Activated B cell treated with CpG ODN at 0.5 μM for 24 hours (primary cell): ENCODE measurements at places on chromosomes 4 and X. TPM values are rescaled to one million over a fixed set of nuclear protein-coding genes. Genes with fewer than 3 reads are reported as not detected.

Gene RNF150
- total RNA-seq = not detected in 2 replicates

DNA sequence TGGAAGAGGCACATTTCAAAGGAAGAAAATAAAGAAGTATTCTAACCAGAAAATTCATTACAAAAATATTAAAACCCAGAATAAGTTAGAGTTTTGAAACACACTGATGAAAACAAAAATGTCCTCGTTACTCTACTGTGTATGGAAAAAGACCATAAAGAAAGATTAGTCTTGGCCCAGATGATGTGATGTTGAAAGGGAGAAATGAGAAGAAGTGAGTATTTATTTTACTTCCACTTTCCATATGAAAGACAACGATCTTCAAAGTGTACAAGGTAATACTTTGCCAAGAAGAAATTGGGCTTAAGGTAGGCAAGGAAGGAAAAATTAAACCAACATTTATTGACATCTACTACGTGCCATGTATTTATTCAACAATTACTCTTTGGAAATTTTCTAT lies 48.6 kb upstream of the EMCN start:
- DNase-seq = no peak

DNA sequence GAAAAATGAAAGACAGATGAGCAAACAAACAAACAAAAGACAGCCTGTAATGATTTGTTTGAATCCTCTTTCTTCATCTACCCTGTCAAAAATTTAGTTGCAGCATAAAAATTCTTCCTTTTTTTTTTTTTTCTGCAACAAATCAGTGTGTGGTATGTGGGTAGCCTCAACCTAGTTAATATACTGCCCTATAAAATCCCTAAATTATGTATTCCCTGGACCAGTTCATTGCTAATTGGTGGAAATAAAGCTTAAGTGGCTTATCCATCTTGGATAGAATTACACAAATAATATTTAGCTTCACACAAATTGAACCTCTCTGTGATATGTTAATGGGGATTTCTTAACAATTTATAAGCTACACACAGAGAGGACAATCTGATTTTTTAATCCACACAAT lies 208.4 kb downstream of the NDST4 start:
- no peak for DNase-seq

DNA sequence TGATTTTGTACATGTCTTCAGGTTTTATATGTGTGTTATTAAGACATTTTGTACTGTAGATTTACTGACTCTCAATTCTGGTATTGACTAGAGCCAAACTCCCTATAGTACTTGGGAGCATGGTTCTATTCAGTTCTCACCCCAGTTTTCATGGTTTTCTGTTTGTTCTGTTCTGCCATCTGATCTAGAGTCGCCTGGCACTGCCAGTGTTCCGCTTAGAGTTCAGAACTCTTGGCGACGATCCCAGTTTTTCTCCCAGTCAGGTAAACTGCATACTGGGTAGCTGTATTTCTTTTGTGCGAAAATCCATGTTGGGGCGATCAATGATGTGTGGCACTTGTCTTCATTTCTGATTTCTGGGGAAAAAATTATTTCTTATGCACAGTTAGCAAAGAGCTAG lies 78.0 kb downstream of the PHOX2B start:
- no peak for DNase-seq

DNA sequence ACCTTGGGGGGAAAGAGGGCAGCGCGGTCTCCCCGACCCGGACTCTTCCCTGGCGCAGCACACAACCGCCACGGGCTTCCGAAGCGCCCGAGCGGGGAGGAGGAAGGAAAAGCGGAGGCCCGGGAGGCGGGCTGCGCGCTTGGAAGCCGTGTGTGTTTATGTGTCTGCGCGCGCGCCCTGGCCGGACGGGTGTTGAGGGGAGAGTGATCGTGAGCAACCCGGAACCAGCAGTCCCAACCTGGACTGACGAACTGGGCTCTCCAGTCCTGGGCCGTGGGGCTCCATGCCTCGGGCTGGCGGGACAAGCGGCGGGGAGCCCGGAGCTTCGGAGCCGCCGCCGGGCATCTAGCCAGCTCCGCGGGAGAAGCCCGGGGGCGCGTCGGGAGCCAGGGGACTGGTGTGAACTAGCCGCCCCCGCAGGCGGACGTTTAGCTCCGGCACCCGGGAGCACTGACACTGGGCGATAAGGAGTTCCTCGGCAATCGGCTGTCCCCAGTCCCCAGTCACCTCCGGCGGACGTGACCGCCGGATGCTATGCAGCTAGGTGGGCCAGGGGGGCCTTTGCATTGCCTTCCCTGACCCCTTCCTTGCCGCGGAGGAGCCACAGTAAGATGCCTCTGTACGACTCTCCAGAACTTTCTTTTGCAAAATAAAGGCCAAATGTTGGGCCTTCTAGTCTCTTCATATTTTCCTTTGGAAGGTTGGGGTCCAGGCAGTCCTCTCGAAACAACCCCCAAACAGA lies 74.8 kb upstream of the BCOR start:
- peak; percentile 26 for DNase-seq

Gene MAGEA6
- not detected in 2 replicates for total RNA-seq

Gene TXK
- total RNA-seq = 0.98 and 1.7 TPM in 2 replicates

DNA sequence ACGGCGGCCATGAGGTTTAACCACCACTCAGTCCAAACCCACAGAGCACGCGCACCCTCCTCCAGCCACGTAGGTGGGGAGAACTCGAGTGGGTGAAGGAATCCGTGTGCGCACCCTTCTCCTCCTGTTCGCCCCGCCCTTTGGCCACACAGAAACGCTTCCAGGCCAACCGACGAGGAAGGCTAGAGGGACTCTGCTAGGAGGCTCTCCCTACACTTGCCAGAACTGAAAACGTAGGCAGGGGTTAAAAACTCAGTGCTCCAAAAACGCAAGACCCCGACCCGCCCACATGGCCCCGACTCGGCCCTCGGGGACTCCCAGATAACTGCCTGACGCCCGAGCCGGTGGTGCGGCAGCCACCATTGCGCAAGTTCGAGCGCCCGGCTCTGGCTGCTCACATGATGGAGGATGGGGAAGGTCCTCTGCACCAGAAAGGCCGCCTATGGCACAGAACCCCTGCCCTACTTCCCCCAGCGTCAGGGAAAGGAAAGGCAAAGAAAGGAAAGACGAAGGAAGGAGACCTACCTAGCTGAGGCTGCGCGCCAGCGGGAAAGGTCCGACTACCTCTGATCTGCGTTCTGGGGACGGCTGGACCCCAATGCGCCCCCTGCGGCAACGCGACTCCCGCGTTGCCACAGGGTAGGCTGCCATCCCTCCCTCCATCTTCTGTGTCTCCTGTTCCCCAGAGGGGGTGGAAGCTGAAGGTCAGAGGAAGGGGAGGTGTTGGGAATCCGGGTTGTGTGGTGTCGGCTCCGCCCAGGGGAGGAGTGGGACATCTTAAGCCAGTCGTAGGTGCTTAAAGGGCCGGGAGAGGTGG lies 201.9 kb upstream of the AGTR2 start:
- no peak for DNase-seq

GRCh38 chrX:6386837-6387236 lies 148.1 kb downstream of the VCX3A start:
- DNase-seq = no peak

- DNase-seq = no peak
These were observed 4.3 kb downstream of the CHIC2 start for GRCh38 chr4:54060116-54060515.

DNA sequence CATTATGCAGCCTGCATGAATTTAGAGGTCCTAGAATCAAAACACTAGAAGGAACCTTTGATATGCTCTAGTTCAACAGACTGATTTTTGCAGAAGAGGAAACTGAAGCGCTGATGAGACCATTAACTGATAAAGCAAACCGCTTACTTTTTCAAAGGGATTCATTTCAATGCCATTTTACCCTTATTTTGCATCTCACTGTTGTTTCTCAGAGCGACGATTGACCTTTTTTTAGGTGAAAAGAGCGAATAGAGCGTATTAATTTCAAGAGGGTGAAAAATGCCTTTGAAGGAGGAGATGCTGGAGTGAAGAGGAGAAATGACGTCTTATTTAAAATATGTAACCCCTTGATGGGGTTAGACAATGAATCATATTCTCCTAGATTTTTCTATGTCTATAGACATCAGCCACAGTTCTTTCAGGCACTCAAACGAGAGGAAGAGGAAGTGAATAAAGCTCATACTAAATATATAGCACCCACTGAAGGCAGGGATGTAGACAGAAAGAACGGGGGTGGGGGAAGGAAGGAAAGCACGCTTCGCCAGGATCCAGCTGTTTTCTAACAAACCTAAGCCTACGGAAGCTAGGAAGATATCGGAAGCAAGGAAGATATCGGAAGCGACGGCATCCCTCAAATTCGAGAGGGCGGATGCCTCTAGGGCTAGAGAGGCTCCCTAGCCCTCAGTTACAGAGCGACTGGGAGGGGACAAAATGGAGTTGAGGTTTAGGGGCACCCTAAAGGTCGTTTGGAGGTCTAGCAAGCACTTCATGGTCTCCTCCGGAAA lies 848 bp downstream of the ACSL4 start:
- no peak for DNase-seq

DNA sequence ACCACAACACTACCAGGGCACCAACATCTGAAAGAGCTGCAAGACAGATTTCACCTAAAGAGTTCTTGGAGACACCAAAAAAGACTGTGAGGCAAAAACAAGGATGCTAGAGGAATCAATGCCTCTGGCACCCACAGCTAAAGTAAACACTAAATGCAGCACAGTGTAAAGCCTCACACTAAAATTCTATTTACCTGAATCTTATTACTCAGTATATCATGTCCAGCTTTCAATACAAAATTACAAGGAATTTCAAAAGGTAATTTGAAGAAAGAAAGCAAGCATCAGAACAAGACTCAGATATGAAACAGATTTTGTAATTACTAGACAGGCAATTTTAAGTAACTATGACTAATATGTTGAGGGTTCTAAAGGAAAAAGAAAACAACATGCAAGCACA lies 19.6 kb downstream of the RAB28 start:
- no peak for DNase-seq

Gene SCD5
- not detected in 2 replicates for total RNA-seq

Gene SHROOM4
- total RNA-seq = not detected in 2 replicates

Gene DMP1
- total RNA-seq = not detected in 2 replicates

Gene HGFAC
- total RNA-seq = not detected in 2 replicates

GRCh38 chr4:114598191-114599121 lies at the start of gene UGT8:
Gene UGT8, plus strand, starts transcription at chr4:114598807. Its CDS starts 24,074 bp downstream, at chr4:114622881.
- peak; percentile 83 for DNase-seq

- no peak for DNase-seq
These were observed 22.2 kb downstream of the JADE1 start for GRCh38 chr4:128831531-128832242.

Gene C4orf51
- total RNA-seq = not detected in 2 replicates

Gene ZNF630
- not detected in 2 replicates for total RNA-seq

Gene NEXMIF
- total RNA-seq = 0.53 and 1.4 TPM in 2 replicates

Gene HTN3
- not detected in 2 replicates for total RNA-seq

Gene DCHS2
- 0.02 and 0.13 TPM in 2 replicates for total RNA-seq

- DNase-seq = no peak
These were observed 3.9 kb upstream of the PDLIM5 start for GRCh38 chr4:94447754-94448411.

GRCh38 chrX:153816831-153817690 lies 13.3 kb downstream of the PDZD4 start:
- DNase-seq = no peak

GRCh38 chrX:50913520-50913919 lies 3.0 kb downstream of the BMP15 start:
- no peak for DNase-seq

DNA sequence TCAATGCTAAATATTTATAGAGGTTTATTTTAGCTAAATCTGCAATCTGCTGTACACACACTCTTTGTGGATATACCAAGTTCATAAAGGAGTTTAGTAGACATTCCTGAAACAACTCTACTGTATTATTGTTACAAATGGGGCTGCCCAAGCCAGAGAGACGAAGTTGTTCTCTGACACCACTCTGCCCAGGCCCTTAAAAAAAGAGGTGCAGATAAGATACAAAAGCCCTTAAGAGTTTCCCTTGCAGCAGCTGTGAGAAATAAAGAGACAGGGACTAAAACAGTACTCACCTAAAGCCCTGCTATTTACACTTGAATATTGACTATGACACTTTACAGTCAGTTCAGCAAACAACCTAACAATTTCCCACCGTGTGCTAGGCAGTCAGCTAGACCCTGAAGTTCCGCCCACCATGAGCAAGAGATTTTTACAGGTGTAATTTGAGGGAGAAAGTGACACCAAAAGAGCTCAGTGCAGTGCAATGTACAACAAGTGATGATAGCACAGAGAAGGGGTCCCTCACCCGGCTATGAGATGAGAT lies 191.7 kb downstream of the PRDM5 start:
- no peak for DNase-seq

Gene MUC7
- total RNA-seq = not detected in 2 replicates

GRCh38 chr4:71713611-71714203 lies 70.2 kb downstream of the GC start:
- DNase-seq = no peak

GRCh38 chrX:65744965-65745364 lies 77.5 kb downstream of the MSN start:
- DNase-seq = no peak

DNA sequence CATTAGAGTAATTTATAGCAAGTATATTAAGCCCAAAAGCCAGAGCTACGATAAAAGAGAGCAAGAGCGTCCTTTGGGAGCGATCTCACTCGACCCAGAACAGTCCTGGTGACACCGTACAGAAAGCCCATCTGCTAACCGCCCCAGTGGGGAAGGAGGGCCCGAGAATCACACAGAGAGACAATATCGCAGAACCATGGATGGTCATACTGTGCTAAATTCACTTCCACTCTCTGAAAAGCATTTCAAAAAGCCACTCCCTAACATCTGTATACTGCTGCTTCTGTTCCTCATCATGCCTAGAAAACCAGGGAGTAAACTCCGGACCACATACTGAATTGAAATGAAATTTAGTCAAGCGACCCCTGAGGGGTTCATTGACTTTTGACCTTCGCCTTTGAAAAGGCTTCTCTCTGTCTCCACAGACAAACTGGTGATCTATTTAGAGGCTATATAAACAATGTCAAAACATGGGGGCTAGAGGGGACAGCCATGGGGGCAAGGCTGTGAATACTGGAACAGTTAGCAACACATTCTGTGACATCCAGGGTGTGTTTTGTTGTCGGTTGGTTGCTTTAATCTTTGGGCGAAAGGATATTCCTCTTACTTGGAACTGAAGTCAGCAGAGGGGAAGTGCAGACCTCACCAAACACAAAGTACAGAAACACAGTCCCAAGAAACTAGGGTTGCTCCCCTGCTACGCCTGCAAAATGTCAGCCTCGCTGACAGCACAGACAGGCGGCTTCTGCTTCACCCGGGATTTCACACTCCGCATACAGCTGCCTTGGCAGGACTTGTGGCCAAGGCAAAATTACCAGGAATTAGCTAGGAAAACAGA lies 129.0 kb upstream of the RASGEF1B start:
- no peak for DNase-seq

- DNase-seq = no peak
These were observed 146.3 kb downstream of the SHROOM3 start for GRCh38 chr4:76581077-76581962.

DNA sequence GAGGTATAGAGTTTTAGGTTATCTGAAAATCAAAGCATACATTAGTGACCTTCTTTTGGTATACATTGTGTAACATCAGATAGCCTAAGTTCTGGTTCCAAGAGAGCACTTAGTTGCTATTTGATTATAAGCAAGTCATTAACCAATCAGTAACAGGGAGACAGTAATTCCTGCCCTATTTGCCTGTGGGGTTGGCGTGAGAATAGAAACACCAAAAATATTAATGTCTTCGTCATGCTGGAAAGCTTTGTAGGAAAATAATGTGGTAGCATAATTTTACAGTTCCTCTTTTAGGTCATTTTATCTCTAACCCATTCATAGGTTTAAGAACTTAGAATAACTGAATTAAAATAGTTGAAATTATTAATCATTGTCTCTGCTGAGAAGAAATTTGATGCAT lies 37.8 kb downstream of the NPNT start:
- no peak for DNase-seq

GRCh38 chrX:30673127-30673796 lies 20.0 kb downstream of the GK start:
- DNase-seq = no peak

GRCh38 chrX:134171661-134172587 lies 65.1 kb upstream of the CCDC160 start:
- DNase-seq = peak; percentile 27
